ENCODE measurements at places on chromosomes 1 and 21.

DNA sequence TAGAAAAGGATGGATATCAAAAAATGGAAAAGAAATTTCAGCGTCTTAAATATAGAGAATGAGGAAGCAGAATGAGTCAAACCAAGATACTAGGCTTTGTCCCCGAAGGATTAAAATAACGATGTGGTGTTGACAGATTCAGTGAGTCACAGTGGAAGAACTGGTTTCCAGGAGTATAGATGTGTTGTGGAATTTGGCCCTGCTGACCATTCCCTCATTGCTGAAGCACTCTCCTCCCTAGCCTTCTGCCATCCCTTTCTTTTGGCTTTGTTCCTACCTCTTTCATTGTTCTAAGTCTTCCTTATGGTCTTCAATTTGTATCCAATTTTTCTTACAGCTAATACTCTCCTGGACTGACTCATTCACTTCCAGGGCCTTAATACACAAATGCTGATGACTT is 23.1 kb upstream of the USP25 start:
- DNase-seq, result no peak

DNA sequence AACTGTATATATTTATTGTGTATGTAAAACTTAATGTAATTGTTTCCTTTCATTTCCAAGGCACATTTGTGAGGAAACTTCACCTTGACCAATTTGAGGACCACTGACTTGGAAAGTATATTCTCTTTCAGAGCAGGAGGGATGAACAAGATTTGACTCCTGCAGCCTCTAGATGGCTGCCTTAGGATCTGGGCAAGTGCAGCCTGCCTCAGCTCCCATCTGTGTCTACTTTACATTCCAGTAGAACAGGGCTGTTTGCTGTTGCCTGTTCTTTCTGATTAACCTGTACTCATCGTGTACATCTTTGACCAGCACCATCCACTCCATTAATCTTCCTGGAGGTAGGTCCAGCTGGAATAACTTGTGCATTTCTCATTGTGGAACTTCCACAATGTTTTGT is 312.8 kb downstream of the HLX start:
- no peak for DNase-seq

- DNase-seq, result no peak
These were observed 76.5 kb downstream of the SYT6 start for GRCh38 chr1:114077188-114077587.

- DNase-seq, result peak; percentile 77
These were observed 109.6 kb downstream of the KCNN3 start for GRCh38 chr1:154760469-154760933.

DNA sequence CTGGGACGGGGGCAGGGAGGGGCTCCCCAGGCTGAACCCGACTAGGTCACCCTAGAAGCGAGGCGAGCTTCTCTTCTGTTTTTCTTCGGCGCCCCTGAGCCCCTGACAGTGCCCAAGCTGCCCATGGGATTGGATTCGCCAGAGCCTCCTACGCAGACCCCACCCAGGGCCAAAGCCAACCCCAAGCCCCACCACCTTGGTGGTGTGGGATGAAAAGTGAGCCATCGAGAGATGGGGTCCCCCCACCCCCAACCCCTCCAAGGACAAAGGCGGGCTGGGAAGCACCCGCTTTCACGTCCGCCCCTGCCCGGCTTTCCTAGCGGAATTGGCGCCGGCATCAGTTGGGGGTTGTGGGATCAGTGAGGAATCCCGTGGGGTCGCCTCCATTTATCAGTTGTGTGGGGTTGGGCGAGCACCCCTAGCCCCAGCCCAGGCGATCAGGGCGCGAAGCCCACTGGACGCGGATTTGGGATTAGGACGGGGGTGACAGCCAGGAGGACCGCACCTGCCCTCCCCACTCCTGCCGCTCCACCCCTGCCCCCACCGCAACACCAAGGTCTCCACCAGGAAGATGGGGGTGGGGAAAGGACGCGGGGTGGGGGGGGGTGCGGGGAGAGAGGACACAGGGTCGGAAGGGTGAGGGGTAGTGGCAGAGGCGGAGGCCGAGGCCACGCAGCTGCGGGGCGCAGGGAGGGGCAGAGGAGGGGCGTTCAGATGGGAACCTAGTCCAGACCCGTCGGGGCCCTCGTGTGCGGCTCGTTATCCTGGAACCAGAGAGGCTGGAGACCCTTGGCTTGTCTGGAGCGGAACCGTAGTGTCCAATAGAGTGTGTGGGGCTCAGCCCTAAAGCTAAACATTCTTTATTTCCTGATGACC is 4.4 kb downstream of the TSPEAR start:
- DNase-seq, result no peak

- DNase-seq, result no peak
These were observed 18.5 kb upstream of the ZNF648 start for GRCh38 chr1:182080040-182080439.

GRCh38 chr1:170685166-170685565 is 21.2 kb downstream of the PRRX1 start:
- DNase-seq, result no peak

DNA sequence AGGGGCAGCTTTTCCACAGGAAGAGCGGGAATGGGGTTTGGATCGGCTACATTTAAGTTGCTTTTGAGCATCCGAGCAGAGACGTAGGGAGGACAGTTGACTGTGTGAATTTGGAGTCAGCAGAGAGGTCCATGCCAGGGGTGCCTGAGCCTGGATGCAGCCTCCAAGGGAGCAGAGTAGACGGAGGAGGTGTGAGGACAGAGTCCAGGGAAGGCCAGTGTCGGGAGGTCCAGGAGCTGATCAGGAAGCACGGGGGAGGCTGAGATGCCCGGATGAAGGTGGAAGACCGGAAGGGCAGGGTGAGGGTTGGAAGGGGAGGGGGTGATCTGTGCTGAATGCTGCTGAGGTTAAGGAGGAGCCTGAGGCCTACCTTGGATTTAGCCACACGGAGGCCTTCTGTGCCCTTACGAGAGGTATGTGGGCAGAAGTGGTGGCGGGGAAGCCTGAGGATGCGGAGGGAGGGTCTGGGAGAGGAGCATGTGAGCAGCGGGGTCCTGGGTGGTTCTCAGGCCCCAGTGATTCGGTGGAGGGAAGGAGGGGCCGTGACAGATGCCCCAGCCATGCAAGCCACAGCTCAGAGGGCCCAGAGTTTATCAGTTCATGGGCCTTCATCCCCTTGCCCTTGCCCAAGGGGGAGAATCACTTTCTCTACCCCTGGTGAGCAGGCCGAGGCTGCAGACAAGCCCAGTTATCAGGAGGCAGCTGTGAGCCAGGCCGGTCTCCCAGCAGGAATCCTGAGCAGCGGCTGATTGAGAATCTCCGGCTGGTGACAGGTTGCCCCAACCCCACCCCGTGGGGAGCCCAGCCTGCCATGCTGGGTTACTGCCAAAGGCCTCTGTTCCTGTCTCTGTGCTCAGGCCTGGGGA is 54.0 kb upstream of the ACTL8 start:
- no peak for DNase-seq

- DNase-seq, result no peak
These were observed at the start of gene CYP4B1 for GRCh38 chr1:46798810-46799209. Gene CYP4B1 (plus strand): TSS chr1:46799046. CDS start chr1:46799082, 36 bp downstream.

GRCh38 chr1:40132383-40133311 is 28.5 kb upstream of the RLF start:
- no peak for DNase-seq

DNA sequence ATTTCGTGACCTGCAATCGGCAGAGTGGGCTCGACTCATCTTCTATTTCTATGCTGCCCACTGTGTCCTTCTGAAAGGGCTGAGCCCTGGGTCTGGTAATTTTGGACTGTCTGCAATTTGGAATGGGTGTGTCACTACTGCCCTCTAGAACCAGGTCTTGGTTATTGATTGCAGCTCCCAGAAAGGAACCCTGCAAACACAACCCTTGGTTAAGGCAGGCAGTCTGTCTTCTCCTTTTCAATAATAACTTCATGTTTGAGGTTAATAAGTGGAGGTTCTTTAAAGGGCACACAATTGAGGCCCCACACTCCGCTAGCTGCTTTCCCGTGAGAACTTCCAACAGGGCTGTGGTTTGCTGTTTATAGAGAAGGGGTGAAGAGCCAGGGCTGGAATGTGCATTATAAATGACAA is 79.9 kb upstream of the LYST start:
- DNase-seq, result no peak

- DNase-seq, result no peak
These were observed 740.1 kb downstream of the MATN1 start for GRCh38 chr1:29983321-29983720.

DNA sequence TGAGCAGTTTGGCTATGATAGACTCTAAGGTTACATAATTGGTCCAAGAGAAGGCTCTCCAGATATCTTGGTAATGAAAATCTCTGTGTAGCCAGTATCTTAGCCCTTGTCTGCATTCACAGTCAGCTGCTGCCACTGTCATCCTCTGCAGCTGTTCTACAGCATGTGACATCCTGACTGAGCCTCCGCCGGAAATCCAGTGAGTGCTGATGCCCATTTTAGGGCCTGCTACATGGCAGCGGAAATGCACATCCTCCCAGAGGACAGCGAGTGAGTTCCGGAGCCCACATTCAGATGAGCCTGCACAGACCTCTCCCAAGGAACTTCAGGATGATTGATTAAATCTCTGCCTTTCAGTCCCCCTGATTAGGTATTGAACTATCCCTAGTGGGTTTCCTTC is 237.1 kb downstream of the HHIPL2 start:
- no peak for DNase-seq

GRCh38 chr1:36070349-36070748 is 13.5 kb upstream of the TEKT2 start:
- DNase-seq, result no peak

GRCh38 chr1:161864577-161864976 is 98.5 kb downstream of the ATF6 start:
- DNase-seq, result no peak

DNA sequence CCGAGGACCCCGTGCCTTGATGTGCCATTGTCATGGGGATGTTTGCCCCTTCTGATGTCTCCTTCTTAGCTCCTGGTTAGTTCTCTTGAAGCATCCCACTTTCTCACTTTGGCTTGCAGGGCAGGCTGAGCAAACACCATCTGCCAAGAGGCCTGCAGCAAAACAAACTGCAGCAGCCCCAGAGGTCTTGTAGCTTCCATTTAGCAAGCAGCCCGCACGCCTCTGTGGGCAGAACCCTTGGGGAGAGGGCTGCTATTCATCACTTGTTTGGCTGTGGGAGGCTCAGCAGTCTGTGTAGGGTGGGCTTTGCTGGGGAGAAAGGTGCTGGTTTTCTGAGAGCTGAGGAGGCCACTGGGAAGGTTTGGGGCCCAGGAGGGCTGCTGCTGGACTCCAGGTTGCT is 56.7 kb downstream of the KCNC4 start:
- no peak for DNase-seq

DNA sequence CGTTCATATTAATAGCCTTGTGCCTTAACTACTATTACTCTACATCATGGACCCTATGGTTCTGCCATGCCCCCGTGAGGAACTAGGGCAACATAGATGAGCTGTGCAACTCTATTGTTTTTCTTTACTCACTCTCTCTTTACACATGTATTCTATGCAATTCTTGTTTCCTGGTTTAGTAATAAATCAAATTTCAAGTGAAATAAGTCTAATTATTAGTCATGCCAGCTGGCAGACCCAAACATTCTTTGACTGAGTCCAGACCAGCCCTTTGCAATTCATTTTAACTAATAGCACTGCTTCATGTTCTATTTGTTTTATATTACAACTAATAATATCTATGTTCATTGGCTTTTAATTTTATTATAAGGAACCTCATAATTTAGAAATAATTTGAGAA is 789.3 kb upstream of the ADAMTS5 start:
- no peak for DNase-seq

GRCh38 chr1:237013608-237014007 is 9.4 kb upstream of the MT1HL1 start:
- no peak for DNase-seq

GRCh38 chr1:147463022-147463421 is 78.3 kb upstream of the BCL9 start:
- DNase-seq, result no peak

DNA sequence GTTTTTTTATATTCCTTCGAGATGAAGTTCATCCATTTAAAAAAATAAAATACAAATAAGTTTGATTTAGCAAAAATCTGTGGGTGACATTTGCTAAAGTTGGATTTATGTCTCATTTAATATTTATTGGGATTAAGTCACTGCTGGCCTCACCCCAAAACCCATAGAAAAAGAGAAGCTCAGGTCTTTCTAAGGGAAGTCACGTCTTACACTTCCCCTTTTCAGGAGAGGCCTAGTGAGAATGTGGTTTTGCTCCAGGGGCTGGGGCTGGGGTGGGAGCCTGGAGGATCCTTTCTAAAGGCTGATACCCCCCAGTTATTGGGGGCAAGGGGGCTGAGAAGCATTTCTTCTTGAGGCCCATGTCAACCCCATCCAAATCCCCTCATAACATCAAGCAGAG is 300.3 kb downstream of the DSCAM start:
- DNase-seq, result no peak

DNA sequence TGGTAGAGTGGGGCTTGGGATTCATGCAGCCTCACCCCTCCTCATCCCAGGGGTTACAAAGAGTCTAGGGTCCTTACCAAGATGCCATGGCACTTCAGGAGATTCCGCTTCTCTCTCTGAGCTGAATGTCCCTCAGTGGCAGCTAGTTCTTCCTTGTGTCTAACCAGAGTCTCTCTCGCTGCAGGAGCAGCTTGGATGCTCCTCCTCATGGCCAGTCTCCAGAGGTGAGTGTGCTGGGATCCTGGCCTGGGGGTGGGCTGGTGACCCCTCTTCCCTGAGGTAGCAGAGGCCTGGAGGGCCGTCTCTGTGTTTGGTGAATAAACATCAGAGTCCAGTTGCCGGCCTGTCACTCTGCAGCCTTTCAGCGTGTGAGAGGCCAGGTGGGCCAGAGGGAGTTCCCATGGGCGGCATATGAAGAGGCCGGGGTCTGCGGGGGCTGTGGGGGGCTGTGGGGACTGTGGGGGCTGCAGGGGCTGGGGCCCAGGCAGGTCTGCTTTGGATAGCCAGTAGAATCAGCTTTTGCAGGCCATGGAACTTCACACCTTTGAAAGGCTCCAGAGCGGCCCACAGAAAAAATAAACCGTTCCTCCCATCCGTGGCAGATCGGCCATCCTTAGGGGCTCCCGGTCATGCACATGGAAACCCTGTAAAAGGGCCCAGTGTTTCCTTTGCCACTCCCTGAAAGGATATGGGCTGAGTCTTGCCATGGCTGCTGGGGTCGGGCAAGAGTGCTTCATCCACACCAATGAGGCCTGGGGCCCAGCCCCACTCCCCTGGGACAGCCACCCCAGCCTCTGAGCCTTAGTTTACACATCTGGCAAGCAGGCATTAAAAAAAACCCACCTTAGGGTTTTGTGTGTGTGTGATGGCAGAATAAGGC is 256.4 kb downstream of the FOXD2 start:
- DNase-seq, result no peak
